ENCODE measurements at places on chromosomes 2 and 18.

- DNase-seq, result no peak
Measured at GRCh38 chr18:45538444-45538843, 76.8 kb upstream of the SLC14A2 start.

GRCh38 chr2:112138159-112139032 lies at the start of gene FBLN7:
FBLN7 (plus strand) TSS chr2:112138385; CDS start chr2:112138656, 271 bp downstream.
- DNase-seq, result peak; percentile 62

DNA sequence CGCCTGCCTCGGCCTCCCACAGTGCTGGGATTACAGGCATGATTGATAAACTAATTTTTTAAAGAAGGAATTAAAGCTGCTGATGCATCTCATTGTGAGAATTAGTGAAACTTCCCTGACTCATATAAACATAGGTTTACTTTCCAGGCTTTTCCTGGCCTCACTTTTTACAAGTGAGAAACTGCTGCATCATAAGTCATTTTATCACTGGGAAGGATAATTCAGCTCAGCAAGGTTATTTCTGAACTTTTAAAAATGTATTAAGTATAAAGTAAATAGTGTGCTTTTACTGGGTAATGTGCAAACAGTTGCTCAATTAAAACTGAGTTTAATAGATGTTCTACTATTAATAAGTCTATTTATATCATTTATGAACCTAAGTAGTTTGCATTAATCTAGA lies 1130.3 kb upstream of the CDH2 start:
- no peak for DNase-seq

- peak; percentile 57 for DNase-seq
Measured at GRCh38 chr2:49753344-49753985, 599.1 kb upstream of the FSHR start.

- DNase-seq, result no peak
Measured at GRCh38 chr2:118310681-118311429, 222.6 kb downstream of the INSIG2 start.

DNA sequence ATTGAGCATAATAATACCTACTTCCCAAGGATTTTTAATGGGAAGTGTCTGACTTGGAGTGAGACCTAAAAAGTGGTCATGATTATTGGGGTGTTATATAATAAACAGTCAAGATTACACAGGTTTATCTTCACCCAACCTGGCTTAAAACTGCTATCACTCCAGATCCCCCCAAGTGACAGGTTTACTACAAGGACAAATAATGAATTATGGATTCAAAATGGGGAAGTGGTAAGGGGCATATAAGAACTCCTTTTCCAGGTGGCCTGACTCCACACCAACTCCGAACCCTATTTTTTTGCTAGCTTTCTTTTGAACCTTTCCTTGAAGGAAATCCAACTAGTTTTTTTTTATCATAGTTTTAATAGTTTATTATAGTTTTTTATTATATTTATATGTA lies 663.0 kb upstream of the FANCL start:
- DNase-seq, result no peak

DNA sequence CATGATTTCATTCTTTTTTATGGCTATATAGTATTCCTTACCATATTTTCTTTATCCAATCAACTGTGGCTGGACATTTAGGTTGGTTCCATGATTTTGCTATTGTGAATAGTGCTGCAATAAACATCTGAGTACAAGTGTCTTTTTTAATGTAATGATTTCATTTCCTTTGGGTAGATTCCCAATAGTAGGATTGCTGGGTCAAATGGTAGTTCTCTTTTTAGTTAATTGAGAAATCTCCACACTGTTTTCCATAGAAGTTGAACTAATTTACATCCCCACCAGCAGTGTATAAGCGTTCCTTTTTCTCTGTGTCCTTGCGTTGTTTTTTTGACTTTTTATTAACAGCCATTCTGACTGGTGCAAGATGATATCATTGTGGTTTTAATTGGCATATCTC lies 59.1 kb upstream of the IL1RL1 start:
- DNase-seq, result no peak

DNA sequence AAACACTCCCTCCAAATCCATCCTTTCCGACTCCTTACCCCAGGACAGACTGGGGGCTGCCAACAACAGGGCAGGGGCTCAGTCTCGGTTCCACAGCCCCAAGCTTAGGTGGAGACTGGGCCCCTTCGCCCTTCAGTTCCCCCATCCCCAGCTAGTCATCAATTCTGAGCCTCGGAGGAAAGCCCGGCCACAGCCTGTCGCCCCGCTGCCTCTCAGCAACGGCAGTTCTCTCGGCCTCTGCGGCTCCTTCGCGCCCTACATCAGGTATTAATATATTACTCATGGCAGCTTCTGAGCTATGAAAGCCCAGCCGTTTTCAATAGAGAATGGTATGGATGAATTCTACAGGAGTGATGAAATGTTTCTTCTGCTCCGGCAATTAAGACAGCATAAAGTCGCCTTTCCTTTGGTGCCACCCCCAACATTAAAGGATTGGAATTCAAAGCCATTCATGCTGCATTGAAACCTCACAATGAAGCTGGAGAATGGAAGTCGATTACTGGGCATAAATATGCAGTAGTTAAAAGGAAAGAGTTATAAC lies 2.8 kb downstream of the HDAC4 start:
- DNase-seq, result no peak

DNA sequence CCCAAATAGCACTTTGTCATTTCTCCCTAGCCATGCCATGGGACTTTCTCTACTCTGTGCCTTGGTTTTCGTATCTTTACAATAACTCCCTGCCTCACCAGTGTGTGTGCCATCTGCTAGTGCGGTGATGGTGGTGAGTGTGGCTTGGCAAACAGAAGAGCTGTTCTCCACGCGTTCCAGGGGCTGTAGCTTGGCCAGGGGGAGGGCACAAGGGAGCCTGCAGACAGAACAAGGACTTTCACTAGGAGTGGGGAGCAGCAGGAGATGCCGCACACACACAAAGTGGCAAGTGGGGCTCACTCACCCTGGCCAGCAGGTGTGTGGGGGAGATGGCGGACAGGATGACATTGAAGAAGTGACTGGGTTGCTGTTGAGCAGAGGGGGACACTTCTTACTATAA lies 196.9 kb downstream of the HAUS1 start:
- peak; percentile 64 for DNase-seq

DNA sequence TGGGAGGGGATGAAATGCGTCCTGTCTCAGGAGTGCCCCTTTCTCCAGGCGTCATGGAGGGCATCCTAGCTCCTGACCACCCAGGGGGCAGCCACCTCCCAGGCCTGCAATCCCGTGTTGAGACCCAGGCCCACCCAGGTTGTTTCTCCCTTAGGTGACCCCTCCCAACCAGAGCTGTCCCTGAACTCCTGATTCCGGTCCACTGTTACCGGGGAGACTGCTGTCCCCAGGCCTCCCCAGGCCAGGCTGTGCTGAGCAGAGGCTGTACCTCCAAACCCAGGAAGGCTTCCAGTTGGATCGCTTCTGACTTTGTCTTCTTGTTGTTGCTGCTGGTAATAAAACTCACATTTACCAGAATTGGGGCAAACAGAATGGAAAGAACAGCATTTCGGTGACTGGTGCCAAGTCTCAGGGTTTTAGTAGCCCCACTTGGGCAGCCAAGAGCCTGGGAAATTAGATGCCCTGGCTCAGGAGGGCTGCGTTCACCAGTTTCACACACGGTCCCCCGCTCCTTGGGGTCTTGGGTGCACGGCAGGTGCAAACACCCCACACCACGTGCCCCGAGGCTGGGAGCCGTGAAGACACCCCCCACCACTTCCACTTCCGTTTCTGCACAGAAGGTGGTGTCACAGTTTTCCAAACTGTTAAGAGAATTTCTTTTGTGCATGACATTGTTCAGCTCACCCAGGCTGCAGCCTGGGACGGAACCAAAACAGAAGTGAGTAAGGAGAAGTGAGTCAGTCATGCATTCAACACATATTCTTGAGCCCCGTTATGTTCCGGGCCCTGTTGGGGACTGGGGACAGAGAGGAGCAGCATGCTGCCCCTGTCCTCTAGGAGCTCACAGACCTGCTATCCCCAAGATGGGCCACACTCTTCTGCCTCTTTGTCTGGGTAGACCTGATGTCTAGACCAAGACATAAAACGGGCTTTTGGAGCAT lies 29.4 kb downstream of the ITM2C start:
- no peak for DNase-seq

DNA sequence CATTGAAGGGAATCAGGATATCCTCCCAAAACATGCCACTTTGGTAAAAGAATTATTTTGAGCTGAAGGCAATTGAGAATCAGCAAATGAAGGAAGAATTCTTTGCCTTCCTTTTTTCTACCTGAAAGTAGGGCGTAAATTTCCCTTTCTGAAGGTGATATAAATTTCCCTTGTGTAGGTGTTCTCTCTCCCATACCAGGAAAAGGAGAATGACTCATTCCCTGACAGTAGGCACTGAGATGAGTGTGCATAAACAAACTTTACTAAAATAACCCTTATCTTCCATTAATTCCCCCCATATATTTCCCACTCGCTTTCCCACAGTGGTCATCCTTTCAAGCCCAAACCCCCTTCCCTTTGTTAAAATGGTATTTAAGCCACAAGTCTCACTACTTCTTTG lies 1339.0 kb downstream of the LRP1B start:
- DNase-seq, result no peak

GRCh38 chr2:127901339-127902056 lies 15.7 kb upstream of the AMMECR1L start:
- no peak for DNase-seq

All from NCI-H146 (cell line).